ENCODE measurements at places on chromosomes 2 and 18. TPM values are rescaled to one million over a fixed set of nuclear protein-coding genes. Genes with fewer than 3 reads are reported as not detected.

DNA sequence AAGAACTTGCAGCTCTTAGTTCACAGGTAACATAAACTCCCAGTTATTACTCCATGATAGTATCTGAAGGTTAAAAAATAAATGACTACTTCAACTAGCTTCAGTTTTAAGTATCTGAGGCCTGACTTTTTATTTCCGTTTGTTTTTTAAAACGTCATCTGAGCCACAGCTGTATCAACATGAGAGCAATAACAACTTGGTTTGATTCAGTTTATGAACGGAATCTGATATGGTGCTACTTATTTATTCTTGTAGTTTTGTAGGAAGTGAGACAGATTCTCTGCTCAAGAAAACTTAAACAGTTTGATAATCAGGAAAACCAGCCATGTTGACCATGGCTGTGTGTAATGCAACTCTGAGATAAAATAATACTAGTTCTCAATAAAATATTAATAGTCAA lies 34.9 kb downstream of the NAB1 start:
- DNase-seq = no peak

DNA sequence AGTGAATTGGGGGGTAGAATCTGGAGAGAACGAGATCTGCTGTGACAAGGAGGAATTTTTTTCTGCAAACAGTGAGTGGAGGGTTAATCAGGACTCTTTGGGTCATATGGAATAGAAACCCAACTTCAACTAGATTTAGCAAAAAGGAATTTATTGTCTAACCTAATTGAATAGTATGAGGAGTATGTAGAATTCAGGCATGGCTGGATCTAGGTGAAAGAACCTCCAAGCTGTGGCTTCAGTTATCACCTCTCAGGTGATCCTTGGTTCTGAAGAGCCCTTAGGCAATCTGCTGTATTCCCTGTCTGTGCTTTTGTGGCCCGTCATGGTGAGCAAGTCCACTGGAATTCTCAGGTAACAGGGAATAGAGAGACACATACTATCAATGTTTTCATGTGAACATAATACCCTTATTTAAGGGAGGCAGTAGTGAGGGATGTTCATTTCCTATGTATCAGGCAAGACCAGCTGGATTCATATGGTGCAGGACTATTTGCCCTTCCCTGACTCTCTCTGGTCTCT lies 164.7 kb downstream of the ALPK2 start:
- no peak for DNase-seq

DNA sequence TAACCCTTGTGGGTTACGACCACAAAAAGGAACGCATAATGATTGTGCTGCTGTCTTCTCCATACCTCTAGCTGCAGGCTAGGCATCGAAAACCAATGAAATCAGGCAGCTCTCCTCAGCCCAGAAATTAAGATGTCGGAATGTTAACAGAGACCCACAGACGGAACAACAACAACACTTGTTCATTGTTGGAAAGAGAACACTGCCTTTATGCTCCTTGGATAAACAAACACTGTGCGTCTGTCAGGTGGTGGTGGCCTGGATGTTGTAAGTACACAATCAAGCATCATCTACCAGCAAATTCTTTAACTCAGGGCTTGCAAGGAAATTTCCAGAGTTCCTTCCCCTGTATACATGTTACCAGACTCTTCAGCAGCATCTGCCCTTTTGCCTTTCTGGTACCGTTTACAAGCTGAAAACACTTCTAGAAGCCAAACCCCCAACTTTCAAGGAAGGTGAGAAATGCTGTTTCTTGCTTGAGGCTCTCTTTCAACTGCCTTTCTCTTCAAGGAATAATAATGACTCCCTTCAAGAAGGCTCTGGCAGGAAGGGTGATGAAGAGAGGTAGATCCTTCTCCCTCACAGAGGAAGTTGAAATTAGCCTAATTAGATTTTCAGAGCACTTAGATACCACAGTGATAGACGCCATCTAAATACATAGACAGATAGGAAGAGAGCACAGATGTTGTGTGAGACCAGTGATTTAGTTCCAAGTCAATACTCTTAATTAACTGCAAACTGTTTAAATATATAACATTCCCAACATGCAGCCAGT lies 332.7 kb downstream of the ZNF521 start:
- DNase-seq = no peak

DNA sequence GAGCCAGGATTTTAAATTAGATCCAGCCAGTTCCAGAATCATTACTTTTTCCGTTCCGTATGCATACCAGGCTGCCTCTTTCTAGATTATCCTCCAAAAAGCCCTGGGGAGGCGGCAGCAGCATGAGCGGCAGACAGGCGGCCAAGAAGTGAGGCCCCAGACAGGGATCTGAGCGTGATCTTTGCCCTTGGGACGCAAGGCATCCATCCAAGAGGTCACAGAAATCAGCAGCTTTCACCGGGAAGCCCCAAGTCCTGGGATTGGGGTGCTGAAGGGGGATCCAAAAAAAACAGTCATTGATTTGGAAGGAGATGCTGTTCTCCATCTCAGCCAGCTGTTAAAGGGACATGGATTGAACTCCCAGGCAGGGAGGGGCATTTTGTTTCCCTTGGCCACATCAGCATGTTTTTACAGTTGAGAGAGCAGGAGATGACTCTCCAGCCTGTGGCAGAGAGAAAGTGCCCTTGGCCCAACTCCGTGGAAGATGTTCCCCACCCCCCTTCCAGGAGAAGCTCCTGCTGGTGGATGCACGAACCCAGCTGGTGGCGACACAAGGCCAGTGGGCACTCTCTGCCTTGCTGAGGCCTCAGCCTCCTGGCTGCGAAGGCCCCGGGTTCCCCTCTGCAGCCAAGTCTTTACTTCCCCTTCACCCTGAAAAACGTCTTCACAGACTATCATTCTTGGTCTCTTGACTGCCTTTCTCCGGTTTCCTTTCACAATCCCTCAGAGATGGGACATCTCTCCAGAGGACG lies 265.6 kb downstream of the ANAPC1 start:
- DNase-seq = no peak

DNA sequence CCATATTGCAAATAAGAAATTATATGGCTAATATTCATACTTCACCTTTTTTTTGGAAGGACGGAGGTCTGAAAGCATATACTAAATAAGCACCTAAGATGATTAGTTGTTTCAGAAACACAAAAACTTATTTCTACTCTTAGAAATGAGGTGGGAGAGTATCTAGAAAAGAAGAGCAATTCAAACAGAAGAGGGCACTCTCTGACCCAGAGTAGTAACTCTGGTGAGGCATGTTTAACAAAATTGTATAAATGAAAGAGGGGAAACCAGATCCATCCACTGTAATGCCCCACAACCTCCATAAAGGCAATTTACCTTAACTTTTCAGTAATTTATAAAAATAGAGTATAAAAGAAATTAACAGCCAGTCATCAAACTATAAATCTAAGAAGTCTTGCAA lies 669.6 kb upstream of the VRK2 start:
- no peak for DNase-seq

DNA sequence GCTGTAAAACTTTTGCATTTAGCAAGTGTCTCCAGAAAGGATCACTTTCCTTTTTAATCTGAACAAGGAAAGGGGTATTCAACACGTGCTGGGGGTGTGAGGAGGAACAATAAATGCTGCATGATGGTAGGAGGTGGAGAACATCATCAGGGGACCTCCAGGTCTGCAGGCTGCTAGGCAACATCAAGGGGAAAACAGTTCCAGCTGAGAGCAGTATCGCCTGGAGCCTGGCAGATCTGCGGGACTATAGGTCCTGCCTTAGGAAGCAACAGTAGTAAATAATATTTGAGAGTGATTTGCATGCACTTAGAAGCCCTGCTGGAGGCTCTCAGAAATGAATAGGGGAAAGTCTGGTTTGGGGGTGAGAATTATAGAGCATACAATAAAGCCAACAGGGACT lies 175.6 kb downstream of the SUCLG1 start:
- DNase-seq = no peak

GRCh38 chr2:25712455-25712854 lies 39.1 kb upstream of the DTNB start:
- no peak for DNase-seq

- DNase-seq = no peak
Observed at GRCh38 chr2:14641116-14641515, 8.6 kb downstream of the LRATD1 start.

DNA sequence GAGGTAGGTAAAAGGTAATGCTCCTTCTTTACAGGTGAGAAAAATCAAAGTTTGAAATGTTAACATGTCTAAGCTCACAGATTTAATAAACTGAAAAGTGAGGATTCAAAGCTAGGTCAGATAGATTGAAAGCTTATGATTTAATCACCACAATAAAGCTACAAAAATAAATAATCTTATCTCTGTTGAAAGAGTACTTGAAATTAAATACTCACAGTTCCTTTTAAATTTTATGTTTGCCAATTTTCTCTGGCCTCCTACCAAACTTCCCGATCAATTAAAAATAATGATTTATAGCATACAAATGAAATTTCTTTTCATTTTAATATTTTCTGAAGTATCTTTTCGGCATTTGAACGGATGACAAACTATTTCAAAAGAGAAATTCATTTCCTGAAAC lies 77.3 kb downstream of the GAREM1 start:
- DNase-seq = no peak

- no peak for DNase-seq
Observed at GRCh38 chr2:231874944-231875343, 51.3 kb downstream of the NPPC start.

- DNase-seq = no peak
Observed at GRCh38 chr2:43323857-43324256, 97.5 kb upstream of the ZFP36L2 start.

GRCh38 chr18:45374878-45375630 lies 240.2 kb upstream of the SLC14A2 start:
- DNase-seq = no peak

The GALR1 gene
- total RNA-seq = not detected

The IL1RL1 gene
- not detected for total RNA-seq

The THSD7B gene
- not detected for total RNA-seq

The POTEI gene
- total RNA-seq = not detected

The DNAJC5G gene
- total RNA-seq = not detected

The NEURL3 gene
- not detected for total RNA-seq

The DQX1 gene
- 0.51 TPM for total RNA-seq

The KIAA2012 gene
- not detected for total RNA-seq

The EN1 gene
- total RNA-seq = not detected

The CHRND gene
- not detected for total RNA-seq

The UPP2 gene
- total RNA-seq = not detected
